ENCODE measurements at places on chromosomes 13 and 19.

GRCh38 chr19:44636439-44637389, 7.0 kb upstream of the PVR start:
- DNase-seq = no peak

DNA sequence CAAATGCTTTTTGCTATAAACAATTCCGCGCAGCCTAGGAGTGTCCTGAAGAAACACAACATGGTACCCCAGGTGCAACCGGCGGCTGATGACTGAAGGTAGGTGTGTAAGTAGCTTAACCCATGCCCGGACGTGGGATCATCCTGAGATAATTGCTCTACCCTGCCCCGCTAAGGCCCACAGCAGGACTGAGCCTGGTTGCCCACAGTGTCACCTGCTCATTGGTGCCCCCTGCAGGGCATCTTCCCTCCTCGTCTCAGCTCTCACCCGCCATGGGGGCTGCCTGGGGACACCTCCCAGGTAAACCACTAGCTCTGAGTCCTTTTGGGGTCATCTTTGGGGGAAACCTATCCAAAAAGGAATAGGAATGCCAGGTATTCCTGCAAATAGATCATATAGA, 22.3 kb downstream of the TMEM161A start:
- DNase-seq = peak; percentile 56

GRCh38 chr19:6527893-6528543, 2.8 kb upstream of the TNFSF9 start:
- no peak for DNase-seq

GRCh38 chr19:4914736-4915501, 5.6 kb downstream of the UHRF1 start:
- DNase-seq = peak; percentile 79

- DNase-seq = no peak
These were observed 126.0 kb downstream of the FOXO1 start for GRCh38 chr13:40540328-40541044.

GRCh38 chr19:5220866-5221265, 119.7 kb downstream of the PTPRS start:
- DNase-seq = no peak

- DNase-seq = no peak
These were observed 2.7 kb downstream of the ATP11A start for GRCh38 chr13:112692586-112692985.

GRCh38 chr13:86946734-86947133, 724.4 kb upstream of the SLITRK5 start:
- no peak for DNase-seq

- no peak for DNase-seq
These were observed 89.9 kb downstream of the FGF14 start for GRCh38 chr13:102311901-102312300.

- no peak for DNase-seq
These were observed 729.0 kb downstream of the PCDH9 start for GRCh38 chr13:66501181-66501580.

DNA sequence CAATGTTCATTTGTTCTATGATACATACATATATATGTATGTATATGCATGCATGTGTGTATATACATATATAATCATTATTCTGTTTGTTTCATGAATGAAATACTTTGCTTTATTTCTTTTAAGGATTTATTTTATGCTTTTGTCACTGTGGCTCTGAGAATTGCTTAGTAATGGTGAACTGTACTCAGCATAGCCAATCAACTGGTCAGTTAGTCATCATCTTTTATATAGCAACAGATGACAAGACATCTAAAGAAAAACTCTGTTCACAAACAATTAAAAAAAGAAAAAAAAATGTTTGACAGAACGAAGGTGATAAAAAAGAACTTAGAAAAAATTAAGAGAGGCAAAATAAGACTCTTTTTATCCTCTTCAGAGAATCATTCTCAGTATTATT, 1440.3 kb downstream of the PCDH9 start:
- DNase-seq = no peak

DNA sequence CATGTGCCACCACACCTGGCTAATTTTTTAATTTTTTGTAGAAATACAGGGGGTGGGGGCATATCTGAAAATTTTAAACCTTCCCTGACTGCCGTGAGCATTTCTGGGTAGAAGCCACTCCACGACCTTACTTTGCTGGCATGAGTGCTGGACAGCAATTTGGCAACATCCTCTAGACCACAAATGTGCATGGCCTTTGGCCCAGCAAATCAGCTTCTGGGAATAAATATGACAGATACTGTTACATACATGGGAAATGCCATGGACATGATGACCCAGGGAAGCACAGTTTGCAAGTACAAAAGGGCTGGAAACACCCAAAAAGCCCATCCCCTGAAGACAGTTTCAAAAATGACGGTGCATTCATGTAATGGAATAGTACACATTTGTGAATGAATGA, 3.2 kb upstream of the PVR start:
- DNase-seq = no peak

- DNase-seq = no peak
These were observed 38.4 kb upstream of the CYP4F8 start for GRCh38 chr19:15576526-15577156.

Data from activated CD4-positive, alpha-beta T cell treated with anti-CD3 and anti-CD28 coated beads, Interleukin-2, Interleukin-6, amounts not matched to agents 100 ng/mL and 50 ng/mL, durations not matched to agents 16 hours and 8 hours (primary cell).